NCI-H1092 treated with DMSO at 0.1 percent for 48 hours (cell line): ENCODE measurements at places on chromosomes 4 and X.
A peak's percentile ranks its signal among the peaks of the same experiment; 100 is the strongest.

- DNase-seq: no peak
These were observed 5.1 kb upstream of the KCNIP4 start for GRCh38 chr4:21953653-21954052.

GRCh38 chr4:73499996-73500765 is 18.6 kb downstream of the AFM start:
- DNase-seq: no peak

GRCh38 chrX:36898301-36898700 is 109.9 kb upstream of the FAM47C start:
- no peak for DNase-seq

- peak; percentile 68 for DNase-seq
These were observed 168.4 kb upstream of the GK2 start for GRCh38 chr4:79576429-79576753.

GRCh38 chr4:38461342-38461741 is 202.7 kb upstream of the KLF3 start:
- DNase-seq: no peak

DNA sequence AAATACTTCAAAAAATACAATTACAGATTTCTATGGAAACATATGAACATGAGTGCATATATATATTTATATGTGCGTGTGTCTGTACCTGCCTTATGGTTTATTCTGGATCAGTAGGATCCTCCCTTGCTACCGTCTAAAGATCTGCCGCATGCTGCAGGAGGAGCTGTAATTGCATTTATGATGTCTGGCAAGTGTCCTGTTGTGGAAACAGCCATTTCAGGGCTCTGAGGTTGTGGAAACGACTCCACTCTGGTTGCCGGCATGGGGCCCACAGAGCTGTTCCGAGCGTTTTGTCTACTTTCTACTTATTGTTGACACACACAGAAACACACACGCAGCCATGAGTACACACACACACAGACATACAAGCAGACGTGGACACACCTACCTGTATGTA is 21.3 kb downstream of the CD99 start:
- DNase-seq: no peak

GRCh38 chr4:172207258-172207657 is 394.1 kb downstream of the GALNTL6 start:
- DNase-seq: no peak

- DNase-seq: no peak
These were observed 511 bp upstream of the DUSP21 start for GRCh38 chrX:44843318-44843702.

DNA sequence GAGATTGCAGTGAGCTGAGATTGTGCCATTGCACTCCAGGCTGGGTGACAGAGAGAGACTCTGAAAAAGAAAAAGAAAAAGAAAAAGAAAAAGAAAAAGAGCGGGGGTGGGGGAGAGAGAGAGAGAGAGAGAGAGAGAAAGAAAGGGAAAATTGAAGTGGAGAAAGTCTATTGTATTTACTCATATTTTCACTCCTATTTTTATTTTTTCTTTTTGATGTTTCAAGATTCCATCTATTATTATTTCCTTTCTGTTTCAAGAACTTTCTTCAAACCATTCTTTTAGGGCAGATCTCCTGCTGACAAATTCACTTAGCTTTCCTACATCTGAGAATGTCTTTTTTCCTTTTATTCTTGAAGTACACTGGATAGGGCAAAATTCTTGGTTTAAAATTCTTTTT is 57.5 kb upstream of the HDAC8 start:
- DNase-seq: no peak

- no peak for DNase-seq
These were observed 189.6 kb downstream of the BCOR start for GRCh38 chrX:39907964-39908661.

DNA sequence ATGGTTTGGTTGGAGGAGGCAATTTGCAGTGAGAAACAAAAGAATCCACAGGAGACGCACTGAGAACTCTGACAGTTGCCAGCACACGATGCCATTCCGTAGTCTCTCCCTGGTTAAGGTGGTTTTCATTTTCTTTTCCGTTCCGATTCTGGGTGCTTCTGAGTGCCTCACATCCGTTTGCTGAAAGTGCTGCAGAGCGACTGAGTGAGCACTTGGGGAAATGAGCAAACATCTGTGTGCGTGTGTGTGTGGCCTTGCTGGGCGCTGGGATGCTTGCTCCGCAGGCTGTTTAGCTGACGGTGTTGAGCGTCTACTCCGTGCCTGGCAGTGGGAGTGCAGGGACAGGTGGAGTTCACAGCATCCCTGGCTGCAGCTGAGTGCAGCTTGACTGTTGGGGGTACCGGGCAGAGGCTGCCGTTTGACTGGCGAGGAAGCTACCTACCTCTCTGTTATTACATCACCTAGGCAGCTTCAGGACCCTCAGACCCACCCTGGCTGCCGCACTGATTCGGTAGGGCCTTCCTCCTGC is 49.3 kb downstream of the SORCS2 start:
- no peak for DNase-seq

GRCh38 chr4:186707996-186708395 is 15.7 kb downstream of the FAT1 start:
- no peak for DNase-seq

DNA sequence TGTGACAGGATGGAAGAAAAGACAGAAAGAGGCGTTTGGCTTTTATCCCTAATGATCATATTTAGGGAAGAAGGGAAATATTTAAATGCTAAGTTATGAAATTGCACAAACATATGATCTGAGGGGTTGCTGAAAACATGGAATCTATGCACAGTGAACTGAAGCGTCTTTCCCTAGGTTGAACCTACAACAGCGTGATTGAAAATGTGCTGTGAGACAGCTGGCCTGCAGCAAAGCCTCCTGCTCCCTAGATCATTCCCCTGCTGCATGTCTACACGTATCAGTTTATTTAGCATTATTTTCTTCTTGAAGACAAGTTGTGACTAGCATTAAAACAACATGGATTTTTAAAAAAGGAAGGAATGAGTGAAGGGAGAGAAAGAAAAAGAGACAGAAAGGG is 272.5 kb upstream of the TRAM1L1 start:
- DNase-seq: no peak

DNA sequence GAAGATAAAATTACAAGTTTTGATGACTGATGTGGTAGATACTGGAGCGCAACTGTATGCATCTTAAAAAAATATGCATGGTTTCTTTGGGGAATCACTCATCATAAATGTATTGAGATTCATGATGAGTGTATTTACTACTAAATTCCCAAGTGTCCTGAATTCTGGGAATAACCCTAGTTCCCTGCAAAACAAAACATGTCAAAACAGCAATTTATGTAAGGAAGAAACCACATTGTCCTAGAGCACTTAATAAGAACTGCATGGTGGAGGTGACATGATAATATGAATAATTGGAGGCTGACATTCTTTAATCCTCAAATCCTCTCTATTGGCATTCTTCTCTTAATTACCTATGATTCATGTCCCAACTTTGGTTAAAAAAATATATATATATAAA is 1804.7 kb downstream of the STIM2 start:
- DNase-seq: no peak

- DNase-seq: no peak
These were observed 20.7 kb downstream of the AFAP1 start for GRCh38 chr4:7918981-7919380.

DNA sequence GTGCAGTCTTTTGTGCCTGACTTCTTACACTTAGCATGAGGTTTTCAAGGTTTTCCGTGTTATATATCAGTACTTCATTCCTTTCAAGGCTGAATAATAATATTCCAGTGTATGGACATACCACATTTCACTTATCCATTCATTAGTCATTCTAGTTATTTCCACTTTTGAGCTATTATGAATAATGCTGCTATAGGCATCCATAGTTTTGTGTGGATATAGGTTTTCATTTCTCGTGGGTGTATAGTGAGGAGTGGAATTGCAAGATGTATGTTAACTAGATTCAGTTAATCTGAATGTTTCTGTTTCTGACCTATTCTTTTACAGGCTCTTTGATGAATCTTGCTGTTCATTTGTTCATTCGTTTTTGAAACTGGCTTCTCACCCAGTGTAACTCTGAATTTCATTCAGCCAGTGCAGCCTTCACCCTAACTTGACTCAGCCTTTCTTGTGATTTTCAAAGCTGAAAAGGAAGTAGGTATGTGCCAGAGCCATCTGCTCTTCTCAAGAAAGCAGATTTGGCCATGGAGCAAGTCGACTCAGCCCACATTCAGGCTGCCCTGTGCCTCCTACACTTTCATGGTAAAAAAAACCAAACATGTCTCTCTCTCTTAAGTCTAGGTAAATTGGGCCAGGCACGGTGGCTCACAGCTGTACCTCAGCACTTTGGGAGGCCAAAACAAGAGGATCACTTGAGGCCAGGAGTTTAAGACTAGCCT is 56.3 kb upstream of the NOCT start:
- no peak for DNase-seq

GRCh38 chr4:86857341-86858052 is 8.3 kb upstream of the SLC10A6 start:
- DNase-seq: no peak

DNA sequence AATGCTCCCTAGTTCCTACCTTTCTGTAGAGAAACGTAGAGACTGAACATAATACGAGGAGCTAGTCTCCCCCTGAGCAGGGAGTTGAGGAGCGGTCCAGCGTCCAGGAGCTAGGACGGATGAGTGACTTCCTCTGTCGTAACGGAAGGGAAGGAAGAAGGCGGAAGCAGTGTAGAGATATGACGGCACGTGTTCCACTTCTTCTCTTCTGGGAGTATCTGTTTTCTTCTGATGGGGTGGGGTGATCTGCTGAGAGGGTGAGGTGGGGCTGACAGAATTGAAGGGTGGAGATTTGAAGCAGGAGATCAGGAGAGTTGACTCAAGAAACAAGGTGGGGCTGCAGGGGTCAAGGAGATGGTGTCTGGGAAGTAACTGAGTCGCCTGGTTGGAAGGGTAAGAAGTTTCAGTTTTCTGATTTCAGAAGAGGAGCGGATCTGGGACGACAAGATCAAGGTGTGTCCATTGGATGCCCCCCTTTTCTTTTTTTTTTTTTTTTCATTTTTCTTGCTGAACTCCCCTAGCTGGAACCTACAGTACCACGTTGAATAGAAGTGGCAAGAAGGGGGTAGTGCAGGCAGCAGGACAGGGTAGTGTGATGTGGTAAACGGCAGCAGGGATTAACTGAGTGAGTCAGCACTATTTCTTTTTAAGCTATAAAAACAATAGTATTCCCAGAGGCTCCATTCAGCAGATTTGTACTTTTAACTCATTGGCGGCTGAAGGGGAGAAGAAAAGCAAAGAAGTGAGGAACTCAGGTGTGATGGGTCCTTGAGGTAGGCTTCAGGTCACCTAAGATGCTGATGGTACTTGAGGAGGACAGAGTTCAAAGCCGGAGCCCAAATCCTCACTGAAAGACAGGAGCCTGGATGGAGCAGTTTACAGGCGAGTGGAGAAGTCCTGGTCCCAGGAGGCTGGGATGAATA is 50.8 kb upstream of the SETD7 start:
- no peak for DNase-seq

GRCh38 chr4:189979196-189980047 is 38.8 kb downstream of the FRG1 start:
- DNase-seq: no peak

DNA sequence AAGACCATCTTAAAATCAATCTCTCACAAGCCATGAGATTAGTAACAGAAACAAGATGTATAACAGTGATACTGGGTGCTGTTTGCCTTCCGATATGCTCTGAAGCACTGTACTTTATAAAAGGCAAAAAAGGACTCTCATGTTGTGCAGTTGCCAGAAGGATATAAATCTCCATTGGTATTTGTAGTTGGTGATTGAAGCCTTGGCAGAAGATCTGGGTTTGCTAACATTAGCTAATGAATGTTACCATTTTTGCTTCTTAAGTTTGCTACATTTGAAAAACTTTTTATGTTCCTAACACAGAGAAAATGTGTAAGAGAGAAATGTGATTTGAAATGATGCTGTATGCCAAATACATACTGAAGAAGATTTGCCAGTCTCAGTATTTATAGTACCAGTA is 44.4 kb downstream of the RAP1GDS1 start:
- no peak for DNase-seq

GRCh38 chr4:74669702-74670101 is 124.6 kb downstream of the BTC start:
- no peak for DNase-seq
